A549 treated with Mapracorat at 1 μM for 4 hours (cell line): ENCODE measurements at places on chromosomes 16 and 17. TPM values are rescaled to one million over a fixed set of nuclear protein-coding genes. Genes with fewer than 3 reads are reported as not detected.

VPS25 gene
- 119 to 142 TPM (median 124 TPM) in 5 replicates for total RNA-seq

P2RX1 gene
- not detected in 5 replicates for total RNA-seq

KRTAP4-3 gene
- total RNA-seq: not detected in 5 replicates

FBXO39 gene
- total RNA-seq: not detected in 5 replicates

FNDC8 gene
- 0.10 to 0.28 TPM (median 0.10 TPM) in 3 of 5 replicates, not detected in the others for total RNA-seq

SOX9 gene
- 7.3 to 9.7 TPM (median 8.1 TPM) in 5 replicates for total RNA-seq

SLC5A2 gene
- 0.23 to 0.34 TPM (median 0.27 TPM) in 4 of 5 replicates, not detected in the other for total RNA-seq

STX1B gene
- 1.4 to 2.2 TPM (median 1.8 TPM) in 5 replicates for total RNA-seq

GRIN2C gene
- 0.16 to 0.65 TPM (median 0.23 TPM) in 5 replicates for total RNA-seq

RTN4RL1 gene
- total RNA-seq: 8.4 to 11.6 TPM (median 9.8 TPM) in 5 replicates

PCGF2 gene
- 35.7 to 63.3 TPM (median 58.9 TPM) in 5 replicates for total RNA-seq

GRAP gene
- 0.20 to 0.50 TPM (median 0.29 TPM) in 5 replicates for total RNA-seq

CLDN7 gene
- total RNA-seq: 1.5 to 3.0 TPM (median 2.0 TPM) in 5 replicates

TOP2A gene
- 192 to 232 TPM (median 208 TPM) in 5 replicates for total RNA-seq

SRRM2 gene
- total RNA-seq: 334 to 476 TPM (median 408 TPM) in 5 replicates

FOXF1 gene
- total RNA-seq: not detected in 5 replicates

CDH5 gene
- total RNA-seq: 0.14 to 0.34 TPM (median 0.19 TPM) in 5 replicates

KCTD19 gene
- total RNA-seq: 0.08 to 0.44 TPM (median 0.20 TPM) in 4 of 5 replicates, not detected in the other

DLX4 gene
- 2.1 to 3.3 TPM (median 2.9 TPM) in 5 replicates for total RNA-seq

MYO15A gene
- total RNA-seq: 0.06 to 0.86 TPM (median 0.75 TPM) in 5 replicates

CCL8 gene
- not detected in 5 replicates for total RNA-seq

KRTAP16-1 gene
- not detected in 5 replicates for total RNA-seq

LITAF gene
- 174 to 200 TPM (median 182 TPM) in 5 replicates for total RNA-seq
